Right lung (tissue), 10 donors: ENCODE measurements at places on chromosomes 13 and 19. TPM values are rescaled to one million over a fixed set of nuclear protein-coding genes. Genes with fewer than 3 reads are reported as not detected.

GRCh38 chr19:49679771-49680413 lies 2.8 kb downstream of the PRMT1 start:
- DNase-seq: no peak

GRCh38 chr19:14786421-14786851 lies 8.1 kb upstream of the ADGRE2 start:
- DNase-seq: no peak

DNA sequence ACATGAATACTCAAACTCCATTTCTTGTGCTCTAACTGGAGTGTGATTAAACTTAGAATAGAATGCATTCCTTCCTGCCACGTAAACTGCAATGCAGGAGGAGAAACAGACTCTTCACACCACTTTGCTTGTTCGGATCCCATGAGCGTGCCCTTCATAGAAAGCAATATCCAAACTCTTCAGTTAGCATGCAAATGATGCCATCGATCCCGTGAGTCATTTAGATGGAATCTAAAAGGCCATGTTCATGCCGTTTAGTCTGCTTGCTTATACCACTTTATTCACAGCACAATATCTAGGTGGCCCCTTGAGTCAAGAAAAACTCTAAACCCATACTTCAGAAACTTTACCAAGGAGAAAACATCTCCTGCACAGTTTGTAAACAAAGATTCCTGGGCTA lies 225.8 kb downstream of the OXGR1 start:
- no peak for DNase-seq

DNA sequence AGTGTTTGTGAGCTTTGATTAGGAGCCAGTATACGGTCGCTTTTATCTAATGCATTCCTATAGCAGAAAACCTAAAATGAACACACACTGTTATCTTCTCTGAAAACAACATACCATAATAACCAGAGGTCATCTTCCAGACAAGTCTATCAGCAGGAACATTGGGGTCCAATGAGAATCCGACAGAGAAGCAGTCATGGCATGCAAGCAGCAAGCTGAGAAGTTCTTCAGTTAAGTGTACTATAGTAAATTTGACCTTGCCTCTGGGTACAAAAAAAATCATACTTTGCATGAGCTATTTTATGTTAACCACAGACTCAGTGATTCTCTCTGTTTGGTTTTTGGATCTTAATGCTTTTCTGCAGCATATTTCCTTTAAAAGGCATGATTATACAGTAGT lies 1505.1 kb downstream of the PCDH9 start:
- no peak for DNase-seq

ZFP82 gene
- polyA plus RNA-seq: 12.3 TPM
